ENCODE measurements at places on chromosomes 6 and 20.

GRCh38 chr6:40387871-40388264, 199.3 kb downstream of the LRFN2 start:
- no peak for DNase-seq

- DNase-seq, result no peak
Observed at GRCh38 chr6:6865611-6866010, 242.2 kb upstream of the RREB1 start.

DNA sequence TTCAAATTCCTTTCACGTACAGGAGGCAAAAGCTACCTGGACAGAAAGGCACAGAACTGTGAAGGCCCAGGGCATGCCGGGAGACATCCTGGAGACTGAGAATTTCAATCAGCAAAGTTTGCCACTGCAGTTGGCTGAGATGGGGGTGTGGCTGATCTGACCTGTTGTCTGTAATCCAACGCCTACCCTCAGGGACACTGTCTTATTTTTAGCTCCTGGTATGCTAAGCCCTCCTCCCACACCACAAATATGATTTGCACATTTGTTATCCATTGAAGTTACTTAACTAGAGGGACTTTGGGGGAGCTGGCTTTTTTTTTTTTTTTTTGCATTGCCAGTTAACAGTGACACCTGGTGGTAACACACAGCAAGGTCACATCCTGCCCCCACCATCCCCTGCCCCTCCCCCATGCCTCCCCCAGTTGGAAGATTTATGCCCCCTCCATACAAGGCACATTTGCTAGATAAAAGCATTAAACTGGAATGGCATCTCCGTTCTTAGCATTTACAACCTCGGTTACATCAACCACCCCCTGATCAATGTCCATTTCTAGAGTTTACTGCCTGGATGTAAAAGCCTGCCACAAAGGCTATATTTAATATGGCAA, 40.4 kb downstream of the TTI1 start:
- DNase-seq, result no peak

GRCh38 chr6:148532698-148533097, 190.1 kb downstream of the SASH1 start:
- no peak for DNase-seq

DNA sequence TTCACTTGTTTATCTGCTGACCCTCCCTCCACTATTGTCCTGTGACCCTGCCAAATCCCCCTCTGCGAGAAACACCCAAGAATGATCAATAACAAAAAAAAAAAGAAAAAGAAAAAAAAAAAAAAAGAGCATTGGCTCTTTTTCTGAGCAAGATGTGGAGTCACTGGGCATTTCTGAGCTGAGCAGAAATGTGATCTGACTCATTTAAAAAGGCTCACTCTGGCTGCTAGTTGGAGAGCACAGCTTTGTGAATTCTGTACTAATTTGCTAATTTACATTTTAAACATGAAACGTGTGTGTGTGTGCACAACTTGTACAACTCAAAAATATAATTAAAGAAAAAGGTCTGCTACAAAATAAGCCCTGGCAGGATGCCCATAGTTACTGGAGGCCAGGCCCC, 20.2 kb downstream of the SCML4 start:
- no peak for DNase-seq

- no peak for DNase-seq
Observed at GRCh38 chr6:137736048-137736818, 130.8 kb upstream of the TNFAIP3 start.

Data from cerebellar cortex (tissue), 1 donor.